ENCODE measurements at places on chromosomes 5 and 9.
A peak's percentile ranks its signal among the peaks of the same experiment; 100 is the strongest.

- no peak for DNase-seq
These were observed 172.6 kb upstream of the PAPPA start for GRCh38 chr9:115980976-115981375.

GRCh38 chr9:75372499-75373268 lies 284.4 kb downstream of the OSTF1 start:
- no peak for DNase-seq

- DNase-seq, result no peak
These were observed 704 bp upstream of the LHX6 start for GRCh38 chr9:122229485-122229837.

GRCh38 chr9:94699715-94700373 lies 26.7 kb upstream of the AOPEP start:
- DNase-seq, result no peak

DNA sequence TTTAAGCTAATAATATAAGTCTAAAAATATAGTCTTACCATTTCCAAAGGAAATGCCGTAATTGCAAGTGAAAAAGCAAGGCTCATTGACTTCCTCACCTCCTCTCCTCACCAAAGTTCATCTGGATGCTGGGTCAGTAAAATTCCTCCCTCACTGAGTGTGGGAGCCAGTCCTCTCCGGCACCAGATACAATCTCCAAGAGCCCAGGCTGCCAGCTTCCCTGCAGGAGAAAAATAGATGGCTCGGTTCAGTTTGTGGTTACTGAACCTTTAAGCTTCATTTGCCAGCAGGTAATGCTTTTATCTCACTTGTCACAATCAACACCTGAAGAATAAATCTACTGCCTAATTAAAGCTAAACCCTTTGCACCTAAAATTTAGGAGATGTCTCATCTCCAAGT lies 115.3 kb upstream of the VLDLR start:
- DNase-seq, result no peak

GRCh38 chr9:132295181-132295580 lies 59.6 kb downstream of the SETX start:
- no peak for DNase-seq

DNA sequence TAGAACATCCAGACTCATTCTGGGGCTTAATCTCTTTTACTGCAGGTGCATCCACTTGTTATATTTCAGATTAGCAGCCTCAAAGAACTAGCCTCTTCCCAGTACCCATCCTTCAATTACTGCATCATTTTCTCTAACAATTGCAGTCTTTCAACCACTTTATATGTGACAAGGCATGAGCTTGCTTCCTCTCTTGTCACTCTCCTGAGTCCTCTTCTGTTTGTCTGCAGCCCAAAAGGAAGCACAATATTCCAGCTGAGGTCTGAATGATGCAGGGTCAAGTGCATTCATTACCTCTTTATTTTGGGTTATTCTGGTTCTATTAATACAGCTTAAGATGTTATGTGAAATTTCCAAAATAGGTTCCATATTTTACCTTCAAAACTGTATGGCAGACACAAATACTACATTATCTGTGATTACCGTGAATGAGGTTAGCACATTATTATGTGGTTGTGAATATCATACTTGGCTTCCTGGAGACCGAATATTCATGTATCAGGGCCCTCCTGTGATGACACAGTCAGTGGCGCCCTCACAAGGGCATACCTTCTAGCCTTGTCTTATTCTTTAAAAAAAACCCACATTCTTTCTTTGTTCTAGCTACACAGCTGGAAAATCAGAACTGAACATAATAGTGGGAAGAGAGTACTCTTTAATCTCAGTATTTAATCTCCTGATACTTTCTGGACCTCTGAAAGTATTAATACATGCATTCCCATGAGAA lies 323.8 kb downstream of the PDE4D start:
- DNase-seq, result no peak

- peak; percentile 61 for DNase-seq
These were observed 70.0 kb upstream of the KLF9 start for GRCh38 chr9:70484232-70485130.

- no peak for DNase-seq
These were observed 110.9 kb upstream of the BASP1 start for GRCh38 chr5:17106521-17106920.

GRCh38 chr9:104572612-104573011 lies 3.6 kb downstream of the OR13C8 start:
- DNase-seq, result no peak
